Thoracic aorta (tissue), 2 donors: ENCODE measurements at places on chromosomes 1 and 21.

- no peak for DNase-seq
Measured at GRCh38 chr1:17723684-17724083, 31.4 kb upstream of the ACTL8 start.

DNA sequence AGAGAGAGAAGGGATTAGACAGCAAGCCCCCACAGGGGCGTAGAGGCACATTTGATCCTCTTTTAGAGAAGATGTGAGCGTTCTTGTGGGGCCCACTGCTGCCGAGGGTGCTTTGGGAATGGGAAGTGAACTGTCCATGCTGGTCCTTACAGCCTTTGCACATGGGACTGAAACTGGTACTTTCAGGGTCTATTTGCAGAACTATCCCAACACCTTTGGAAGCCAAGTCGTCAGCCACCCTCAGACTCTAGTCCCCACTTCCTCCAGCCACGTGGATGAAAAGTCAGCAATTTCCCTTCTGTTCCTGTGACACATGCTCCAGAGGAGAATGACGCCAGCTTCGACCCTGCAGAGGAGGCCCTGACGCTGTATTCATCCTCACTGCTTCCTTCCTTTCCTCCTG, 2.6 kb upstream of the RAB7B start:
- DNase-seq = no peak

DNA sequence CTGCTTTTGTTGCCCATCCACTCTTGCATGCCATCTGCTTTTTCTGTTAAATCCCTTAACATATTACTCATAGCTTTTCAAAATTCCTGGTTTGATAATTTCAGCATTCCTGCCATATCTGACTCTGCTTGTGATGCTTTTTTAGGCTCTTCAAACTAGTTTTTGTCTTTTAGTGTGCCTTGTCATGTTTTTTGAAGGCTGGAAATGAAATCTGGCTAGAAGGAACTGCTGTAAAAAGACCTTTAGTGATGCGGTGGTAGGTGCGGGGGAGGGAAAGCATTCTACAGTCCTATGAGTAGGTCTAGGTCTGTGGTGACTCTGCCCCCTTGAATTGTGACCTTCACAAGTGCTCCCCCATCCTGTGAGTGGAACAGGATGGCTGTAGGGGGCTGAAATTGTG, 15.0 kb upstream of the S100B start:
- DNase-seq = no peak

- DNase-seq = no peak
Measured at GRCh38 chr1:223010582-223011504, 132.2 kb downstream of the TLR5 start.

- no peak for DNase-seq
Measured at GRCh38 chr1:236089046-236089773, 24.3 kb upstream of the NID1 start.

- DNase-seq = no peak
Measured at GRCh38 chr1:232974971-232975370, 24.6 kb downstream of the NTPCR start.

DNA sequence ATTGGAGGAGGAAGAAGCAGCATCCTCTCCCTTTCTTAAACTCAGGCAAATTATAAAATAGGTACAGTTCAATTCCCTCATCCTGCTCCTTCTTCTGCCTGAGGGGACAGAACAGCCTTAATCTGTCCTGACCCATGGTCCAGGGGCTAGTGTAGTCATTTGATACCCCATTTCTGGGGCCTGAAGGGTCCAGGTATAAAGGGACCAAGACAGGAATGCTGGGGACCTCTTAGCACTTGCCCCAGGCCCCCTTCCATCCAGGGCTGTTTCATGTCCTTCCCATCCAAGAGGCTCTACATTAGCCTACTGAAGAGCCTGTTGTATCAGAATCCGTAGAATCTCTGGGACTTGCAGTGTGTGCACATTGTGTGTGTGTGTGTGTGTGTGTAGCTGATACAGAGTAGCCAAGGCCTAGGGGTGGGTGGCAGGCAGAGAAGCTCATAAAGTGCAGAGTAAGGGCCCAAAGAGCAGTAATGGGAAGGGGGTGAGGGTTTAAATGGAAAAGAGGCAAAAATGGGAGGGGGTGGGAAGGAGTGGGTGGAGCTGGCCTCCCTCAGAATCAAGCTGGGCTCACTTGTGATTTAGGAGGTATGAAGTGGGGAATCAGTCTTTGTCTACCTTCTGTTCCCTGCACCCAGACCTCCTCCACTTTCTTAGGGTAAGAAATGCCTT, 32.4 kb downstream of the RUNX1 start:
- DNase-seq = no peak

DNA sequence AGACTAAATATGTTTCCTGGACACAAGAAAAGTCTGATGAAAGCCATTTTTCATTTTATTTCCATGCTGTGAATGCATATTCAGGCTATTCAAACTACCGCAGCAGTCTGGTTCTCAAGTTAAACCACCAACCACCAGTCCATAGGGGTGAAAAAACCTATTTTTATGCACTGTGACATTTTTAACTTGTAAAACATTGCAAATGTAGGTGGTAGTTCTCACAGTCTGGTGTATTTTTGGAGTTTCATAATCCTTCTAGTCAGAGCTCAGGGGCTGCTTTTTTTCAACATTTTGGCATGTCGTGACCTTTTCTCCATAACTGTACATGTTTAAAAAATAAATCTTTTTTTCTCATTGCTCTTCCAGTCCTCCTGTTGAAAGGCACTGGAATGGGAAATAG, 907.6 kb upstream of the ADGRL2 start:
- DNase-seq = no peak

- DNase-seq = no peak
Measured at GRCh38 chr1:208326033-208326432, 81.8 kb upstream of the PLXNA2 start.

GRCh38 chr1:44621841-44622286, 52.4 kb downstream of the TMEM53 start:
- no peak for DNase-seq
